ENCODE measurements at places on chromosomes 4 and X.

DNA sequence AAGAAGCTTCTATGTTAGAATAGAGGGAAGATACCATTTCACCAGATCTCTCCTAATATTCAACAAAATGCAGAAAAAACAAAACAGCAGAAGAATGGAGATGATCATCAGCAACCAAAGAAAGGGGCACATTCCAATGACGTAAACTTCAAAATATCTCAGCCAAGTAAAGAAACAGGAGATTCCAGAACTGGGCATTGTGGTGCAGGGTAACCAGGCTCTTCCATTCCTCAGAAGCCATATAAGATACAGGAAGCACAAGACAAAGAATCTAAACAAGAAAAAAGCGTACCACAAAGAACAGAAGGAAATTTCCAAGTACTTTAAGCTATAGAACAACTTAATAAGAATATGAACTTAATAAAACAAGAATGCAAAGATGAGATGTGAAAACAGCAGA, 6.9 kb upstream of the ARMCX4 start:
- DNase-seq, result no peak

GRCh38 chrX:107445631-107446030, 3.8 kb upstream of the FRMPD3 start:
- no peak for DNase-seq

GRCh38 chr4:10347815-10348214, 109.4 kb downstream of the ZNF518B start:
- DNase-seq, result no peak

DNA sequence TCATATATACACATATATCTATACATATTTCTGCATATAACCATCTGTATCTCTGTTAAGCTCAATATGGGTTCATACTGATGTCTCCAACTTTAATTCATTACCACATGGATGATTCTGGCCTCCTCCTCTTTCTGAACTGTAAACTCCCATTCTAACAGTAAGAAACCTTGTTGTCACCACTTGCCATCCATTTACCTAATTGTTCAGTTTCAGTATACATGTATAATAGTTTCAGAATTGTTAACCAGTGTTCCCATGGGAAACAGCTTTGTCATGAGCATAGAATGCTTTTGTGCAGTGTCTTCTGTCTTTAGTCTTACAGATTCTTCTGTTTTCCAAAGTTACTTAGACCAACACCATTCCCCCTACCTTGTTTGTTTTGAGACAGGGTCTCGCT, 35.9 kb downstream of the SLC9A6 start:
- no peak for DNase-seq

DNA sequence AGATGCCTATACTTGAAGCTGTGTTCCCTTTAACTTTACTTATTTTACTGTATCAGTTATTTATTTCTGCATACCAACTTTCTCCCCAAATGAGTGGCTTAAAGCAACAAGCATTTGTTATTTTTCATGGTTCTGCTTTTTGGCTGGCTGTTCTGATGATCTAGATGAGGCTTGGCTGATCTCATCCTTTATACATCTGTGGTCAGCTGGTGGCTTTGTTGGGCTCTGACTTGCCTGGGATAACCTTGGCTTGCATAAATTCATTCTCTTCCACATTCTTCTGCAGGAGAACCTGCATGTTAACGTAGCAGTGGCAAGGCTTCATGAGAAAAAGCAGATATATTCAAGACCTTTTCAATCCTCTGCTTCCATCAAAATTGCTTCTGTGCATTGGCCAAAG, 1317.6 kb downstream of the ADGRL3 start:
- no peak for DNase-seq

DNA sequence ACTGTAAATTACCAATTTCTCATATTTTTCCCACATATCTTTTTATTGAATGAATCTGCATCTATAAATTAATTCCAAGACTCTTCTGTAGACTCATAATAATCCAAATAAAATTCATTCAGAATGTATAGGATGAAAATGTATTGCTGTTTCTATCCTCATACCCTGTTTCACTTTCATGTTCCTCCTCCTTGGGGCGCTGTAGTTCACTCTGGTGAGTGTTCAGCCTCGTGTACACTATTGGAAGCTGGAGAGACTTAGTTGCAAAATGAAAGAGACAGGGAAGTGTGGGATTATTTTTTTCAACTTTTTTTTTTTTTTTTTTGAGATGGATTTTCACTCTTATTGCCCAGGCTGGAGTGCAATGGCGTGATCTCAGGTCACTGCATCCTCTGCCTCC, 296.1 kb downstream of the TLL1 start:
- DNase-seq, result no peak

DNA sequence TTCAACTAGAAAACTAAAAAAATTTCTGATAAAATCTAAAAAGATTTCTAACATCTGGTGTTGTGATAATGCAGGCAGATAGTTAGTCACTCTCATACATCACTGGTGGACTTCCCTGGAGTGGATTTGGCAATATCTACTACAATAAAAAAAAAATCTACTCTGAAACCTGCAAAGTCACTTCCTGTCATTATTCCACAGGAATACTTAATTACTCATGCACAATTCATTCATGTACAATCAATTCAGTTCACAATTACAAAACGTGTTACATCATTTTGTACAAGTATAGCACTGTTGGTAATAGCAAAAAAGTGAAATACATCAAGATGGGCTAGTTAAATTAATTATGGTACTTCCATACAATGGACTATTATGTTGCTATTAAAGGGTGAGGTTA, 16.5 kb upstream of the RHOH start:
- no peak for DNase-seq

GRCh38 chr4:11367371-11367770, 61.3 kb downstream of the HS3ST1 start:
- no peak for DNase-seq

DNA sequence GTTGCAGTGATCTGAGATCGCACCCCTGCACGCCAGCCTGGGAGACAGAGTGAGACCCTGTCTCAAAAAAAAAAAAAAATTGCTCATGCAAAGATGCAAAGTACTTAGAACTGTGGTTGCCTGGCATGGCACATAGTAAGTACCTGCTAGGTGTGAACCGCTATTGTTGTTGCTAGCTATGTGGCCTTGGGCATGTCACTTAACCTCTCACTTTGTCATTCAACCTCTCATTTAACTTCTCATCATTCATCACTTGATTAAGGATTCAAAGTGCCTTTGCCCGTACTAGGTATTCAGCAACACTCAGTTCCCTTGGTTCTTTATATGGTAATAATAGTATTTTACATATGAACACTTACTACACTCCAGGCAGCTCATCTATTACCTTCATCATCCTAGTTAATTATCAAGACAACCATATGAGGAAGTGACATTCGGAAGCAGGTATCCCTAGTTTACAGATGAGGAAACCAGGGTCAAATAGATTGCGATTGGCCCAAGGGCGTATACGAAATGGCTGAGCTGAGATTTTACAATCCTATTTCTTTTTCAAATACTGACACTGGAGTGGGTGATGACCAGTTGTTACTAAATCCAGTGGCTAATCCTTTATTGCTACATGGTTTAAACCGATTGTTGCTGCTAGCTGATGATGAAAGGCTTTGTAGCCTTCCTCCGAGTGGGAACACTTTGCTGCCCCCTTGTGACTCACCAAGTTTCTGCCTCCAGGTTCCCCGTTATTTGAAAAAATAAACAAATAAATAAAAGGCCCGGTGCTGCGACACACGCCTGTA, 28.8 kb upstream of the SOWAHD start:
- peak; percentile 17 for DNase-seq

DNA sequence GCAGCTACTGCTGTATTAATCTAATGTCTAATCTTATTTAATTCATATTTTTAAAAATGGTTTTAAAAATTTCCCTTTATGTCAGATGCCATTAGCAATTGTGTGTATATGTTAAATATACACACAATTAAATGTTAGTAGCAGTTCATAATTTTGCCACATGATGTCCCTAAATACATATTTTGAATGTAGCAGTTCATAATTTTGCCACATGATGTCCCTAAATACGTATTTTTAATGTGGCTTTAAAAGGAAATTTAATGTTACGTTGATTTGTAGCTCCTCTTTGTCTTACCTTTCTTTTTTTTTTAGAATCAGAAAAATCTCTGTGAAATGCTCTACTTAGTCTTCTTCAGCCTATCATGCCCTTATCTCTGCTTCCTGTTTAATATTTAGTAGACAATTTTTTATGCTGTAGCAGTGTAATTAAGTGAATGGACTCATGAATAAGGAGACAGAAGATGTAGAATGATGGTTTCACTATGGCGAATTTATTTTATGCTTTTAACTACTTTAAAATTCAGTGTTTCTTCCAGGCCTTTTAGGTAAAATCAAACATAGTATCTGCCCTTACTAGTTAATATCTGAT, 26.1 kb downstream of the RBM46 start:
- no peak for DNase-seq

DNA sequence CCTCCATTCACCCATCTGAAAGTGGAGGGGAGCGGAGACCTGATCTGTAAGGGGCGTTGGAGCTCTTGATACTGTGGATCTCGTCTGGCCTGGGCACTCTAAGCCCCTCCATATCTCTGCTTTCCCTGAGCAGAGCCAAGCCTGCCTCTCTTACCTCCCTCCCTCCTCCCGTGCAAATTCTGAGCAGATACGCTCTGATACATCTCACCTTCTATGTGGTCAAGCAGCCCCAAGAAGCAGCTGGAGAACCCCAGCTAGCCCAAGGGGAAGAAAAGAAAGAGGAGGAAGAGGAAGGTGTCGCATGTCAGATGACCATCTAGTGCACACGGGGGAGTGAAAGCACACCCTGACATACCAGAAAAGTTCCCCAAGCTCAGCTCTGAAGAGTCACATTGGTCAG, 1.9 kb upstream of the DGAT2L6 start:
- DNase-seq, result no peak

DNA sequence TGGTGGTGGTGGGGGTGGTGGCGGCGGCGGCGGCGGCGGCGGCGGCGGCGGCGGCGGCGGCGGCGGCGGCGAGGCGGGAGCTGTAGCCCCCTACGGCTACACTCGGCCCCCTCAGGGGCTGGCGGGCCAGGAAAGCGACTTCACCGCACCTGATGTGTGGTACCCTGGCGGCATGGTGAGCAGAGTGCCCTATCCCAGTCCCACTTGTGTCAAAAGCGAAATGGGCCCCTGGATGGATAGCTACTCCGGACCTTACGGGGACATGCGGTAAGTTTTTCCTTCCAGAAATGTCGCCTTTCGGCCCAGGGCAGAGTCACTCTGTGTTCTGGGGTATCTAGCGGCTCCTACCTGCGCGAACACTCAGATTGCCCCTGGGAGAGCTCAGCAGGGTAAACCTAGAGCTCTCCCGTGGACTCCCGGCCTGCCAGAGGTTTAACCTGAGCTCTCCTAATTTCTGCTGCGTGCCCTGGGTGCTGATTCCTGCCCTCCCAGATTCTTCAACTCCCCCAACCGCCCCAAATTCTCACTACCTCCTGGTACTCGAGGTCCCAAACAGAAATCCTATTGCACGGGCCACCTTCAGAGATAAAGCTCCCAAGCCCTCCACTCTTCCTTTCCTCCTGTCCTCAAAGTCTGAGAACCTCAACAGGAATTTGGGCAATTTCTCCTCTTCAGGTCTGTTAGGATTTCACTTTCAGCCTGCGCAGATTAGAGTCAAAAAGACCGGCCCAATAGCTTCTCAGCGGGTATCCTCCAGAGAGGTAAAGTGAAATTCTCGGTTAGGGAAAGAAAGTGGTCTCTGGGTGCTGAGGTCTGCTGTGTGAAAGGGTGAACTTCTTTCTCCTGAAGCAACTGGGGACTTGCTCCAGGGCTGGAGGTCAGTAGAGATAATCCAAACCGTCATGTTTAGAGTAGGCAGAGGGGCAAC, 2.9 kb downstream of the AR start:
- no peak for DNase-seq

- no peak for DNase-seq
Measured at GRCh38 chr4:16090096-16090705, 6.4 kb upstream of the PROM1 start.
